ENCODE measurements at places on chromosomes 12 and 14.

DNA sequence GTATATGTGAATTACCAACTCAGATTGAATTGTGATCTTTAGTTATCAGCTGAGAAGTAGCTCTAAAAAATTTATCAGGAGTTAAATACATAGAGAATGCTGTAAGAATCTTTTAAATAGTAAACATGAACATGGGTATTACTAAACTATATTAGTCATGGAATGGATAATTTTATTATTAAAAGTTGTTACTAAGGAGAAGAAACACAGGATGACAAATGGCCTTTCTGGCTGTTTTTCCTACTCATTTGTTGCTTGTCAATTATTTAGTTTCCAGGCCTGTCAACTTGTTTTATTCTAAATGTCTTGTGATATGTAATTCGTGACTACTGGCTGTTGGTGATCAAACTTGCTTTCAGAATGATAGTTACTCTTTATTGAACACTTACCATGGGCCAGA is 58.7 kb downstream of the KTN1 start:
- no peak for DNase-seq

DNA sequence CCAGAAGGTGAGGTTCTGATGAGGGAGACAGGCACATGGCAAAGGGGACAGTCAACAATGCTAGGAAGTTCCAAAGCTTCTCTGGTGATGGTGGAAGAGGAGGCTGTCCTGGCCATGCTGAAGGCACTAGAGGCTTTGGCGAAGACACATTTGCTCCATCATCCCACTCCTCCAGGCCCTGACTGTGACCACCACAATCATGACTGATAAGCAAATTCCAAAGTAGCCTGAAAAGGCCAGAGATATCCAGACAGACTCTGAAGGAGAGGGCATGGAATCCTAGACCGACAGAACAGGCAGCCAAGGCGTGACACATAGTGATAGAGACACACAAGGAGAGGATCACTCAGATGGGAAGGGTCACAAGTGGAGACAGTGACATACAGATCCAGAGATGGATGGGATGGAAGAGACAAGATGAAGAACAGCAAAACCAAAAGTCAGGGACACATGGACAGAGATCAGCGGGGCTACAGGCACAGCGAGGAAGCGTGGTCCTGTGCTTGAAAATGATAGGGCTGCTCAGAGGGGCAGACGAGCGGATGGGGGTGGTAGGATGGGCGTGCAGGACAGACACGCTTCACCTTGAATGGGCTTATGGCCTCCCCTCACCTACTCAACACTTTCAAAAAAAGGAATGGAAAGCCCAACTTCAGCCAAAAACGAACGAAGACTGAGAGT is 1.3 kb downstream of the ZFHX2 start:
- no peak for DNase-seq

GRCh38 chr12:95473231-95473883 is 595 bp upstream of the METAP2 start:
- peak; percentile 22 for DNase-seq

DNA sequence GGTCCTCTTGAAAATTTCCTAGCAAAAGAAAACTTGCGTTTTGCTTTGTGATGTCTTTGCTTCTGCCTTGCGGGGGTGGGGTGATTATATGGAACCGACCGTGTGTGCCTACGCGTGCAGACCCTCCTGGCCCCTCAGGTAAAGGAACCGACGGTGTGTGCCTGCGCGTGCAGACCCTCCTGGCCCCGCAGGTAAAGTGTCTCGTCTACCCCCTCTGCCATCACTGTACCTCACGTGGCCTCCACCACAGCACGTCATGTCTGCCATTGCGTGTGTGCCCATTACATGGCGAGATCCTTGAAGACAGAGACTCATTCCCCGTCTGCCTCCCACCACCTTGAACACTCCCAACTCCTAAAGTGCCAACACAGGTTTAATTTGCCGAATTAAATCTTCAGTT is 3.6 kb downstream of the GOLGA3 start:
- no peak for DNase-seq

- DNase-seq = peak; percentile 49
These were observed 84.7 kb downstream of the ZNF664 start for GRCh38 chr12:124057691-124058090.

DNA sequence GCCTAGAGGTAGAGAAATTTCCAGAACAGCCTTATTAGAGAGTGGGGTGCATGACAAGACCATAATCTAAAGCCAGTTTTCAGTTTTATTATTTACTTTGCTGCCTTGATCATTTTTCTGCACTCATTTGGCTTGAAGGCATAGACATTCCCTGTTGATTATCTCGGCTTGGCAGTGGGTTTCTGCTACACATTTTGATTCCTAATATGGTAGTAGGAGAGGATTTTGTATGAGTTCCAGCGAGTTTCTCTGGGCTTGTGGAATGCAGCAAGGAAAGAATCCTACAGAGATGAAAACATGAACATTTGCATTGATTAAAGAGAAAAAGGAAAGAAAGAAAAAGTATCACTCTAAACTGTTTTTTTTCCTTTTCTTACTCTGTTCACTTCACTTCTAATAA is 281.2 kb downstream of the PAWR start:
- DNase-seq = no peak

- DNase-seq = no peak
These were observed 181.3 kb upstream of the FKBP4 start for GRCh38 chr12:2613326-2614073.

- DNase-seq = no peak
These were observed 14.3 kb upstream of the OTUB2 start for GRCh38 chr14:94011795-94012194.

- no peak for DNase-seq
These were observed 145.9 kb downstream of the SOX5 start for GRCh38 chr12:23803540-23803939.

DNA sequence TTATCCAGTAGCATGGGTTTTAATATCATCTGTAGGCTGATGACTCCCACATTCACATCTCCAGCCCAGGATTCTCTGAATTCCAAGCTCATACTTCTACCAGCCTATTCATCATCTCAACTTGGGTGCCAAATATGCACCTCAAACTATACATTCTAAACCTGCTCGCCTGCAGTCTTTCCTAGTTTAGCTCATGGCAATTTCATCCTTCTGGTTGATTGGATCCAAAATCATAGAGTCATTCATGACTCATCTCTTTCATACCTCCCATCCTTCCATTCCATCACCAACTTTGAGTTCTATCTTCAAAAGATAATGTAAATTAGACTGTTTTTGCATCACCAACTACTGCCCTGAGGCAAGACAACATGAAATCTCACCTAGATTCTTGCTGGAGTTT is 99.7 kb upstream of the EGLN3 start:
- no peak for DNase-seq

GRCh38 chr14:86414146-86414545 is 884.2 kb downstream of the FLRT2 start:
- no peak for DNase-seq

DNA sequence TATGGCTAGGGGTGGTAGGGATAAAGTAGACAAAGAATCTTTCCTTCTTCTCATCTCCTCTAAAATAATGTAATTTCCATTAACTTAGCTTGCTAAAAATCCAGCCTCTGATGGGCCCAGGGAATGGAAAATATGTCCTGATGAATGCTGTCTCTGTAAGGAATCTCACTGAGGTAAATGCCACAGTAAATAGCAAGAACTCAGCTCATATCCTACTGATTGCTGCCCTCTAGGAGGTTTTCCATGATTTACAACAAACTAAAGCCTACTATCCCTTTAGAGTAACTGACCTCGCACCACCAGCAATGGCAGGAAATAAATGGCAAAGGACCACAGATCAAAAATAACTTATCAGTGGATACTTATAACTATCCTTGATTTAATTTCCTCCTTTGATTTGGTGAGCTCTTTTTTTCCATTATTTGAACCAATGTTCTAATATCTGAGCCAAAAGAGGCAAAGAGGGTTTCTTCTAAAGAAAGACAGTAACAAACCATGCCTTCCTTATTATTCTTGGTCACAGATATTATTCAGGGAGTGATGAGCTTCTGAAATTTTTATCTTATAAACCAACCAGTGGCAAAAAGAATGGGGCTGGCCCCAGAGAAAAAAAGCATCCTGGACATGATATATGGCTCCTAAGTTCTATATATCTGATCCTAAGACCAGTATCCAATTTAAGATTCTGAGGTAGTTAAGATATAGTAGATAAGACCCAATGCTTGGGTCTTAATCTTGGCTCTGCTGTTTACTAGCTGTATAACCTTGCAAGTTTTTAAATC is 43.8 kb downstream of the SENP1 start:
- DNase-seq = peak; percentile 29

DNA sequence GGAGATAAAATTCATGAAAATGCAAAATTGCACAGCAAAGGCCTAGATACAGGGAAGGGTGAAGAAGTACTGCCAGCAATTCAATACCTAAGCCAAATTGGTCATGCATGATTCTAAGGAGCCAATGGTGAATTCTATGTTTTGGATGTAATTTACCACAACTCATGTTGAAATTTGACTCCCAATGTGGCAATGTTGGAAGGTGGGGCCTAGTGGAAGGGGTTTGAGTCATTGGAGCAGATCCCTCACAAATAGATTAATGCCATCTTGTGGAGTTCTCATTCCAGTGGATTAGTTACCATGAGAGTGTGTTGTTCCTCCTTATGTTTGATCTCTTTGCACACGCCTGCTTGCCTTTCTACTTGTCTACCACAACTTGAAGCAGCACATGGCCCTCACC is 194.0 kb upstream of the ALG10 start:
- DNase-seq = peak; percentile 83

DNA sequence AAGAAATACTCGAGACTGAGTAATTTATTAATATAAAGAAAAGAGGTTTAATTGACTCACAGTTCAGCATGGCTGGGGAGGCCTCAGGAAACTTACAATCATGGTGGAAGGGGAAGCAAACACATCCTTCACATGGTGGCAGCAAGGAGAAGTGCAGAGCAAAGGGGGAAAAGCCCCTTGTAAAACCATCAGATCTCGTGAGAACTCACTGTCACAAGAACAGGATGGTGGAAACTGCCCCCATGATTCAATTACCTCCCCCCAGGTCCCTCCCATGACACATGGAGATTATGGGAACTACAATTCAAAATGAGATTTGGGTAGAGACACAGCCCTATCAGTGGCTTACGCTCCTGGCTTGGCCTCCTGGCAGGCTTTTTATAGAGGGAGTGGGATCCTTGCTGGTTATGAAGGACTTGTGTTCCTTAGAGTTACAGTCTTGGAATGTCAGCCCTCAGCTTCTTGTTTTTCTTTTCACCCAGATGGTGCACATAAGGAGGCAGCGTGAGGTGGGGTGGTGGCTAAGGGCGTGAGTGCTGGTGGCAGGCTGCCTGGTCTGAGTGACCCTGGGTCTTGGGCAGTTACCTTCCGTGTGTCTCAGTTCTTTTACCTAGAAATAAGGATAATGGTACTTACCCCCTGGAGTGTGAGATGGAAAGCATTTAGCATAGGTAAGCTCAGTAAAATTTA is 25.7 kb downstream of the TRAF3 start:
- DNase-seq = no peak

GRCh38 chr12:21677622-21678277 is 20.1 kb upstream of the LDHB start:
- DNase-seq = no peak

DNA sequence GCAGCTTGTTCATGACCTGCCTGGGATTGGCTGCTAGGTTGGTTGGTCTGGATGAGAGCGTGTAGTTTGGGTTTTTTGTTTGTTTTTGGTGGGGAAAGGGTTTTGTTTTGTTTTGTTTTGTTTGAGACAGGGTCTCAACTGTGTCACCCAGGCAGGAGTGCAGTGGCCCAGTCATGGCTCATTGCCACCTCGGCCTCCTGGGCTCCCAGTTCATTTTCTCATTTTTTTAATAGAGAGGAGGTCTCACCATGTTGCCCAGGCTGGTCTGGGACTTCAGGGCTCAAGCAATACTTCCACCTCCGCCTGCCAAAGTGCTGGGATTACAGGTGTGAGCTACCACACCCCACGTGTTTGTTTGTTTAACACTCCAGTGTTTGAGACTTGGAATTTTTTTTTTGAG is 3.8 kb downstream of the DYNC1H1 start:
- DNase-seq = no peak

DNA sequence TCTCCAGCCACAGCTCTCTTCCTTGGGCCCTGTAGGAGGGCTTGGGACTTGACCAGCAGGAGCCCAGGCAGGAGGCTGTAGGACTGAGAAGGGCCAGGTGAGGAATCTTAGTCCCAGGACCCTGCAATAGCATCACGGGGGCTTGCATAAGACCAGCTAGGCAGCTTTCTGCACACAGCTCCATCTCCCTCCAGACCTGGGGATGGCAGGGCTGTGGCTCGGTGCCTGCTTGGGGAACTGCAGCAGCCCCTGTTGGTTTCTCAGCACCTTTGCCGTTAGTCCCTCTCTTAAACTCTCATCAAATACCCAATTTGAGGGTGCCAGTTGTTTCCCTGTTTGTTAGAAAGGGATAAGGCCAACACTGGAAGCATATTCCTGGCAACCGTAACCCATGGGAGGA is 14.3 kb downstream of the DIO3 start:
- no peak for DNase-seq

- DNase-seq = no peak
These were observed 72.5 kb upstream of the ATP2B1 start for GRCh38 chr12:89781156-89781555.

- no peak for DNase-seq
These were observed 5.7 kb downstream of the HOXC8 start for GRCh38 chr12:54014377-54015017.

- DNase-seq = no peak
These were observed 31.3 kb upstream of the ATF1 start for GRCh38 chr12:50732591-50732990.

GRCh38 chr12:39883411-39883810 is 222.5 kb downstream of the SLC2A13 start:
- no peak for DNase-seq

DNA sequence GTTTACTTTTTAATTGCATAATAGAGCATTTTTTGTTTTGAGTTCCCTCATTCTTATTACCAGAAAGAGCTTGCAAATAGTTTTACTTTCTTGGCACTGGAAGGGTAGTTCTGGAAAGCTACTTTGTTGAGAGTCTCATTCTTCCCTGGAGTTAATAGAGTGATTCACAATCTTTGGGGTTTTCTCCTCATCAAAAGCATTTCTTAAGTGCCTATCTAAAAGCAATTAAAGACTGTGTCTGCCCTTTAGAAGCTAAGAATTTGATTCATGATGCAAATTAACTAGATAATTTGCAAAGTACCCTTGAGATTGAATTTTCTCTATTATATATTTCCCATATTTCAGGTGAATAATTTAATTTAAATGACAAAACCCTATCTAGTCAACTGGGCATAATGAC is 8.1 kb upstream of the BMAL2 start:
- no peak for DNase-seq

DNA sequence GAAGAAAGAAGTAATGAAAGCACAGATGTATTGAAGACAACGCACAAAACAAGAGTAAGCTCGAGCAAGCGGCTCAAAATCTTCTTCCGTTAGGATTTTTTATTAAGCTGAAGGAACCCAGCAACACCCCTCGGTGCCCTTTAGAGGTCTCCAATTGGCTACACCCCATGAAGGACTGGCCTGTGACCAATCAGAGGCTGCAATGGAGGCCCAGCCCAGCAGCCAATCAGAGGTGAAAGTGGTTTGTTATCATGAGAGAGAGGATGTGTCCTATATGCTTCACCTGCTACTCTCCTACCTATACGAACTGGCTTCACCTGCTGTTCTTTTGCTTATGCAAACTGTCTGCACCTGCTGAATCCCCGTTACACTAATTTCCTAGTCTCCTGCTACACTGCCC is 358.8 kb downstream of the C12orf50 start:
- DNase-seq = no peak

Data from SJCRH30 (cell line).